HT1080 (cell line): ENCODE measurements at places on chromosomes 2 and 18. TPM values are rescaled to one million over a fixed set of nuclear protein-coding genes. Genes with fewer than 3 reads are reported as not detected.

GRCh38 chr2:239288951-239289511 lies 111.8 kb downstream of the HDAC4 start:
- no peak for DNase-seq

The GREB1 gene
- total RNA-seq: 1.2 and 1.7 TPM in 2 replicates

- DNase-seq: no peak
Observed at GRCh38 chr2:231001036-231001435, 5.1 kb downstream of the SPATA3 start.

The PSMA8 gene
- not detected in 2 replicates for total RNA-seq

GRCh38 chr2:191087311-191087710 lies 63.5 kb downstream of the STAT4 start:
- no peak for DNase-seq

The STPG4 gene
- total RNA-seq: 0.10 and 0.70 TPM in 2 replicates

DNA sequence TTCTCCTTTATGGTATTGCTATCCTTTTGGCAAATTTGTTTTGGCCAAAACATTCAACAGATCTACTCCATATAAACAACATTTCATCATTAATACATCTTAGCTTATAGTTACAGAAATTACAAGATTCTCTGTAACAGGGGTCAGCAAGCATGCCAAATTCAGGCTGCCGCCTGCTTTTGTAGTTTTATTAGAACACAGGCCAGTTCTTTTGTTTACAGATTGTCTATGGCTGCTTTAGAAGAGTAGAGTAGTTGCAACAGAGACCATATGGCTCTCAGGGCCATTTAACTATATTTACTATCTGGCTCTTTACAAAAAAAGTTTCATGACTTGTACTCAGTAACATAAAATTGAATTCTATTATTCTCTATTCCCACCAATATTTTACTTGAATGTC lies 53.9 kb downstream of the LNPK start:
- no peak for DNase-seq

GRCh38 chr18:12468445-12468844 lies 60.7 kb downstream of the PRELID3A start:
- DNase-seq: no peak

The LIMS3 gene
- total RNA-seq: 4.1 and 6.4 TPM in 2 replicates

The CRYBA2 gene
- not detected in 2 replicates for total RNA-seq

The TTC21B gene
- total RNA-seq: 17.7 and 20.2 TPM in 2 replicates

- DNase-seq: no peak
Observed at GRCh38 chr2:95669441-95669991, 77.7 kb downstream of the TRIM43 start.

DNA sequence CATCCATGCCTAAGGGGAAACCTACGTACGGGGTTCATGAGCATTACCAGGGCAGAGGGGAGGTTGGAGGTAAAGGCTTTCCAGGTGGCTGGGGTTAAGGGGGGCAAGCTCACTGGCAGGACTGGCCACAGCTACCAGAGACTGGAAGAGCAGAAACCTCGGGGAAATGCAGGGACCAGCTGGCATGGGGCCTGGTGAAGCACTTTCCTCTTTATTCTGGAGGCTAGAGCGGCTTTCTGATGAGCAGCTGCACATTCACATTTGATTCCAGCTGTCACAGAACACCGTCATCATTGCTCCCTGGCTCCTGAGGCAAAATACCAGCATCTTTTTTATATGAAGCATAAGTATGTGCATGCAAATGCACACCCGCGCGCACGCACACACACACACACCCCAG lies 28.7 kb upstream of the LRRC30 start:
- DNase-seq: no peak

The DCC gene
- 14.1 and 15.7 TPM in 2 replicates for total RNA-seq

- DNase-seq: no peak
Observed at GRCh38 chr2:1916881-1917280, 172.6 kb upstream of the PXDN start.

The RESP18 gene
- not detected in 2 replicates for total RNA-seq

- DNase-seq: no peak
Observed at GRCh38 chr2:198715302-198715835, 742.4 kb downstream of the SATB2 start.

GRCh38 chr2:218188528-218188927 lies 21.8 kb upstream of the CXCR1 start:
- no peak for DNase-seq
